ENCODE measurements at places on chromosomes 6 and 20.

GRCh38 chr20:7608250-7608649, 332.0 kb downstream of the HAO1 start:
- DNase-seq = no peak

DNA sequence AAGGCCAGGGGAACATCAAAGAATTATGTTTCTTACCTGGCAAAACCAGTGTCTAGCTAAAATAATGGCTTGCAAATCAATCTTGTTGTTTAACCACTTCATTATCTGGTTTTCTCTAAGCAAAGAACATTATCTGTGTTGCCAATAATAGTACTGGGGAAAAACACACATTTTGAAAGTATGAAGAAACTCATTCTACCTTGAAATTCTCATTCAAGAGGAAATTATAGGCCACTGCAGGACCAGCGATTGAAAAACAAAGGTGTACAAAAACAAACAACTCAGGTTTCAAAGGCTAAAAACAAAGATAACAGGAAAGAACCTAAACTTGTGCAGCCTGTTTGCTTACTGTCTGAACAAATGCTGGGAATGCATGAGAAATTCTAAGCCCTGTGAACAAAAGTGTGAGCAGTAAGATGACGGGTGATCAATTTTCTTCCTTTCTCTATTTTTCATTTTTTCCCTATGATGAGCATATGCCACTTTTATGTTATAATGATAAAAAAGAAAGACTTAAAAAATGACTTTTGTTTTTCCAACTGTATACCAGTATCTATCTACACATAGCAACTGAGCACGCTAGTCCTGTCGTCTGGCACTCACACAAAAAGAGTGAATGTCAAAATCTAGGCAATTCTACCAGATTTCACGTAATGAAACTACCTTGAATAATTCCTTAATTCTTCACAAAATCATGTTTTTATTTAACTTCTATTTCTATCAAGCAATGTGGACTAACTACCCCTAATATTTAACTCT, 117.9 kb downstream of the SGK1 start:
- no peak for DNase-seq

- DNase-seq = no peak
Observed at GRCh38 chr6:30500421-30501355, 11.4 kb downstream of the HLA-E start.

GRCh38 chr6:85460921-85461797, 11.3 kb downstream of the NT5E start:
- DNase-seq = no peak

DNA sequence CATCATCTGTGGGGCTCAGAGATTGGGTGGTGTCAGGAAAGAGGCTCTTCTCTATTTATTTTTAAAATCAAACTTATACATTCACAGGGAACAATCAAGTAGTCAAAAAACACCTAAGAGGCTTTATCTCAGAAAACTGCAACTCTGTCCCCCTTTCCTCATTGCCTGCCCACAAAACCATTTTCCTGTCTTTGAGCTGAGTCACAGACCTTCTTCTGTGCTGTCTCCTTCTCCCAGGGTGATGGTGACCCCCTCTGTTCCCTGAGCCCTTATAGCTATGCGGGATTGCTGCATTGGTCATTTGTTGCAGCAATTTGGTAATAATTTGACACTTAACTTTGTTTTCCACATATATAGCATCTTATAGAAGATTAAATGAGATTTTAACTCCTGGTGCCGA, 195.2 kb upstream of the PROKR2 start:
- DNase-seq = no peak

- DNase-seq = no peak
Observed at GRCh38 chr6:37362101-37362828, 8.5 kb downstream of the RNF8 start.

DNA sequence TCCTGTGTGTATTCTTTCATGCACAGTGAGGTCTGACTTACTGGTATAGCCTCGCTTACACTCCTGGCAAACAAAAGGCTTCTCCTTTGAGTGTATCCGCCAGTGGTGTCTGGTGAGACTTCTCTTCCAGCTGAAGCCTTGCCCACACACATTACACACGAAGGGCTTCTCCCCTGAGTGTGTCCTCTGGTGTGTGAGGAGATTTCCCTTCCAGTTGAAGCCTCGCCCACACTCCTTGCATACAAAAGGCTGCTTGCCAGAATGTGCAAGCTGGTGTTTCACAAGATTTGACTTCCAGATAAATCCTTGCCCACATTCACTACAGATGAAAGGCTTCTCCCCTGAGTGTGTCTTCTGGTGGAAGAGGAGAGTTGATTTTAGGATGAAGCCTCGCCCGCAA, 21.5 kb downstream of the ZNF337 start:
- no peak for DNase-seq

DNA sequence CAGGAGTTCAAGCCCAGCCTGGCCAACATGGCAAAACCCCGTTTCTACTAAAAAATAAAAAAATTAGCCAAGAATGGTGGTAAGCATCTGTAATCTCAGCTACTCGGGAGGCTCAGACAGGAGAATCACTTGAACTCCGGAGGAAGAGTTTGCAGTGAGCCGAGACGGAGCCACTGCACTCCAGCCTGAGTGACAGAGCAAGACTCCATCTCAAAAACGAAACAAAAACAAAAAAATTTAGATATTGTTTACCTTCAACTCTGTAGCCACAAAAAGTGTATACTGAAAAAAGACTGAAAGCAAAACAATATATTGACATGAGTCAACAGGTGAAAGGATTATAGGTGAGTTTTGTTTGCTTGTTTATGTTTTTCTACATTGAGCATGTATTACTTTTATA, 30.6 kb upstream of the TAB2 start:
- no peak for DNase-seq

GRCh38 chr20:54020868-54021267, 49.5 kb downstream of the BCAS1 start:
- DNase-seq = no peak

DNA sequence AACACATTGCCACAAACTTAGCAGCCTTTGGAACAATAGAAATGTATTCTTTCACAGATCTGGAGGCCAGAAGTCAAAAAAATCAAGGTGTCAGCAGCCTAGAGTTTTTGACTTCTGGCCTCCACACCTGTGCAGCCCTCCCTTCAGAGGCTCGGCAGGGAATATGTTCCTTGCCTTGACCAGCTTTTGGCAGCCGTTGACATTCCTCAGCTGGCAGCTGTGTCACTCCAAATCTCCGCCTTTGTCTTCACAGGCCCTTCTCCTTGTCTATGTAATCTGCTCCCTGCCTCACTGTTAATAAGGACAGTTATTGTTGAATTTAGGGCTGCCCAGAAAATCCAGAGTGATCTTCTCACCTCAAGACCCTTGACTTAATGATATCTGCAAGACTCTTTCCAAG, 17.2 kb upstream of the AHI1 start:
- no peak for DNase-seq

GRCh38 chr6:36605560-36606391, 11.6 kb downstream of the SRSF3 start:
- DNase-seq = no peak

DNA sequence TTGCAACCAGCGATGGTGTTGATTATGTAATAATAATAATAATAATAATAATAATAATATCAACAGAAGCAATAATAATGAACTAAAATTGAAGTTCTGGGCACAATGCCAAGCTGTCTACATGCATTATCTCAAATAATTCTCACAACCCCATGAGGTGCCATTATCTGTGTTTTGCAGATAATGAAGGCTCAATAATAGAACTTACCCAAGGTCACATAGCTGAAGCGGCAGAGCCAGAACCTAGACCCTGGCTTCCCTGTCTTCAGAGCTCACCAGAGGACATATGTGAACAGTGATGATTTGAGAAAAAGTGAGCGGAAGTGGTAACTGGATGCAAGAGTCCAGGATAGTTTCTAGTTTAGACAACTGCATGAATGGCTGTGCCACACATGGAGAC, 91.0 kb downstream of the HIVEP1 start:
- no peak for DNase-seq

DNA sequence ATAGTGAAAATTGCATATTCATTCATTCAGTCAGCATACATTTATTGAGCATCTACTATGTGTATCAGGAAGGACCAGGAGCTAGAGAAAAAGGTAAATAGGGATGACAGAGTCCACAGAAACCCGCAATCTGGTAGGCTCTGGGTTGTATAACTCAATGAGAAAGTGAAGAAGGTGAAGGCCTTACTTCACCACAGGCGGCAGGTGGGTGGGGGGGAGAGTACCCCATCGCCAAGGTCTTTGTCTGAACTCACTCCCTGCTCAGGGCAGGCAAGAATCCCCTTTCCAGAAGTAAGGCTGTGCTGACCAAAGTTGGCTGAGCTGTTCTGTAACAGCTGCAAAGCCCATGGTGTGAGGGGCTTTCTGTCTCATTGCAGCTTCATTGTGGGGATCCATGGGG, 81.3 kb downstream of the CDH26 start:
- no peak for DNase-seq

GRCh38 chr20:23880417-23880816, 869 bp upstream of the CST5 start:
- DNase-seq = no peak

DNA sequence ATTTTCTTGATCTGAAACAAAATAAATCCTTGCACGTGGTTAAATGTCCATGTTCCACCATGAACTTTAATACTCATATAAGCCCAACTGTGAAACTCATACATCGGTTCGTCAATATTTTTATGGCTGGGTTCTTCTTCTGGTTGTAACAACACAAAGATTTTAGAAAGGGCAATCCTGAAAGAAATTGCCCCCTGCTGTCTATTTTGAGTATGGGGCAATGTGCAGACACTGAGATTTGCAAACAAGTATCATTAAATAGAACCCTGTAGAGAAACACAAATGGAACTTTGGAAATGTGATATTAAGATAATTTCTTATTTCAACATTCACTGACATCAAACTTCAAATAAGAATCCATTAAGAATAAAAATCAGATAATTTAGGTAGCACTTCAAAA, 80.2 kb upstream of the PHACTR1 start:
- no peak for DNase-seq

DNA sequence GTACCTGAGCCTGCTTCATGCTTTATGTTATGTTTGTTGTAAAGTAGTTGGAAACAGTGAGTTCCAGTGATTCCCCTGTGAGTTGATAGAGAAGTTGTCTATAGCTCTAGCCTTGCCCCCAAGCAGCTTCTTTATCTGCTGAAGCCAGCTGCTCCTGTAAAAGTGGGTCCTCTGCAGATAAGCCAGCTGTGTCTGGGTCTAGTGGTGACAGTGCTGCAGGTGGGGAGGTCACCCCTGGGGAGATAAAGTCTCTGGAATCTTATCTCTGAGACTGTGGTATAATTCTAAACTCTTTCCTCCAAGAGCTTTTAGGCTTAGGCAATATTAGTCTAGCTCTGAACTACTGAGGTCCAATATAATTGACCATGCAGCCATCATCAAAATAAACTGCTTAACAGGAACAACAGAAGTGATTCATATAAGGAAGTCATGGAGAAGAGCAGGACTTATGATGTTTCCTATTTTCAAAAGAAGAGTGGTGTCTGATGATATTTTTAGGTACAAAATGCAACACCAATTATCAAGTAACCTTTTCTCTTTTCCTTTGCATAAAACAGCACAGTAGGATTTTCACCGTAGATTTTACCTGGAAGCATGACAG, 44.2 kb upstream of the TMEM217 start:
- DNase-seq = no peak

- DNase-seq = no peak
Observed at GRCh38 chr6:157670466-157671186, 152.4 kb upstream of the SNX9 start.

GRCh38 chr20:35771367-35771688, 487 bp upstream of the PHF20 start:
- DNase-seq = no peak

DNA sequence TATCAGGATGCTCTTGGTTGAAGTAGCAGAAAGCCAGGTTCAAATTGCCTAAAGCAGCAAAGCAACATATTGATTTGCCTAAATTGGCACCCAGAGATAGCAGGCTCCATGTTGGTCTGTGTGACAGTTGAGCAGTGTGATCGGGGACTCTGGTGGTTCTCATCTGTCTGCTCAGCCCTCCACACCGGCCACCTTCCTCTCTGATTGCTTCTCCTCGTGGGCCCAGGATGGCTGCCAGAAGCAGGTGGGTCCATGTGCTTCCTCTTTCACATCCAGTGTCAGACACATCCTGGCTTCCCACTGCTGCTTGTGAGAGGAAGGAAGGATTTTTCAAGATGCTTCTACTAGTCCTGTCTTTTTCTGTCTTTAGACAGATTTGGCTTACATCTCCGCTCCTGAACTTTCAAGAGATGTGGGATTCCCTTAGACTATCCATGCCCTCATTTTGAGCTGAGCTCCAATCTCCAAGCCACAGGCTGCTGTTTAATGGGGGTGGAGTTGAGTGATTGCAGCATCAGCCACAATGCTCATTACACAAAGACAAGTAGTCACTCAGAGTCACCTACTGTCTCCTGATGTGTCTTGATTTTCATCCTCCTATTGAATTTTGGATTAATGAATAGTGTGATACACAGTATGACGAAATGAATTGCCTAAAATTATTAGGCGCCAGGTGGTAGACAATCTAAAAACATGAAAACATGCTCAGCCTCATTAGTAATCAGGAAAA, 122.2 kb downstream of the ZDHHC14 start:
- DNase-seq = no peak

Measured in activated naive CD8-positive, alpha-beta T cell treated with anti-CD3 and anti-CD28 coated beads, Interleukin-2, amount 50 U/mL, for 16 hours (primary cell).